Pancreas (tissue), 10 donors: ENCODE measurements at places on chromosomes 5 and 9. TPM values are rescaled to one million over a fixed set of nuclear protein-coding genes. Genes with fewer than 3 reads are reported as not detected.

The ADRA1B gene
- total RNA-seq: 0.31 TPM

The IL12B gene
- total RNA-seq: not detected

DNA sequence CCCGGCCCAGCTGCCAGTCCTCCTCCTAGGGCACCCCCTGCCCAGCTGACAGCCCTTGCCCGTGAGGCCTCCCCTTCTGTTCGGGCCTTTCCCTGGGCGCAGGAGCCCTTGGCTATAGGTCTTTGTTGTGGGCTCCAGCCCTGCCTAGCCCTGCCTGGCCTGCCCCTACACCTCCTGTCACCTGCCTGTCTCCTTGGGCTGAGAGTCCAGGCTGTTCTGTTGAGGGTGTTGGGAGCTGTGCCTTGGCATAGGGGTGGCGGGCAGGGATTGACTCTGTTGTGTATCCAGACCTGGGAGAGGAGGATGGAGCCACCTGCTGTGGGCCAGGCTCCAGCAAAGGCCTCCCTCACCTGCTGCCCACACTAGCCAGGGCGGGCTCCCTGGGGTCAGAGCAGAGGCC is 11.6 kb downstream of the FCN2 start:
- DNase-seq: peak; percentile 35

- no peak for DNase-seq
These were observed 121.3 kb downstream of the ADAMTS2 start for GRCh38 chr5:179223961-179224360.

- DNase-seq: no peak
These were observed 82.1 kb upstream of the LMX1B start for GRCh38 chr9:126531591-126531990.

- no peak for DNase-seq
These were observed 81.2 kb downstream of the PRLR start for GRCh38 chr5:35149041-35149440.

DNA sequence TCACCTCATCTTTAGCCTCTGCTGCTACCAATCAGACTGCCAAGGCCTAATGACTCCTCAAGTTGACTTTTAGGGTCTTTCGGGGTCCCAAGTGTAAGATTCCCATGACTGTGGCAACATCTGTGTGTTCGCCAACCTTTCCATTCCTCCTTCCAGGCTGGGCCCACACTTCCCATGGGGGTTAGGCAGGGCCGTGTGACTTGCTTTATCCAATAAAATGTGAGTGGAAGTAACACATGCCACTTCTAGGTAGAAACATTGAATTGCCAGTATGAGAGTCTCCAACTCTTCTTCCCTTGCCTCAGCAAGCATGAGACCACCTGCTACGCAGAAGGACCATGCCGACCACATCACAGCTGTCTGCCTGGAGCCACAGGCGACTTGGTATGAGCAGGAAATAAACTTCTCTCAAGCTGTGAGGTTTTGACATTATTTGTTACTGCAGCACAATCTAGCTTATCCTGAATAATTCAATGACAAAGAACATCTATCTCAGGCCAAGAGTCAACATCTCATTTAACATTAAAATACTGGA is 190.4 kb upstream of the IER5L start:
- no peak for DNase-seq

GRCh38 chr9:81113453-81114124 is 575.8 kb downstream of the TLE1 start:
- no peak for DNase-seq

DNA sequence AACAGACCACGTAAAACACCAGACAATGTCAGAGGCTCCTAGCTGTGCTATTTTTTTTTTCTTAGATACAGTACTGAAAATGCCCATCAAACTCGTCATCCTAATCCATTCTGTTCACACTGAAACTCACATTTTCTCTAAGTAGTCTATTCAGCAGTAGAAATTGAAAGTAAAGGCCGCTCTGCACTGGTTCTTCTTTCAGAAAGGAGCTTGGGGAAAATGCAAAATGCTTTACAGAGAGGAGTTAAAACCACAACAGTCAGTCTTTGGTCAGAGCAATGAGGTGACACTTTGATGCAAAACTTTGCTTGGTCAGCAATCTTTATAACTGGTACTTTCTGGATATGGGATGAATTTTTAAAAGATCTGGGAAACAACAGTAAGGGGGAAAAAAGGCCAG is 43.8 kb upstream of the SUSD1 start:
- DNase-seq: no peak

DNA sequence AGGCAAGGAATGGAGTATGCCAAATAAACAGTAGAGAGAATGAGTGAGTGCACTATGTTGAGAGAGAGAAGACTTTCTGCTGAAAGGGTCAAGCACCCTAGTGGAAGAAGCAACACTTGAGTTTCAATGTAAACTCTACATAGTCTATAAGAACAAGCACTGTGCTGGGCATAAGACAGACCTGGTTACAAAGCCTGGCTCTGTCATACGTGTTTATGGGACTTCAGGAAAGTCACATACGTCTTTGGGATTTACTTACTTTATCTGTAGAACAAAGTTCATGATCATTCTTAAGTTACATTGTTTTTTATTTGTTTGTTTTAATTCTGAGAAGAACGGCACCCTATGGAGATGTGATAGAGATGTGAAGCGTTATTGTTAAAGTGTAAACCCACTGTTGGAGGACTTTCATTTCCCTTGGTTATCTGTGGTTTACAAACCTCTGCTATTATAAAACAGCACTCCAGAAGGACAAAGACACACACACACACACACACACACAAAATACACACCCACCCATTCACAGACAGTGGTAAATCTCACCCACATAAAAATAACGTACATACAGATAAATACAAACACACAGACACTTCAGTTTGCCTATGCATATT is 70.7 kb upstream of the TRIM32 start:
- DNase-seq: no peak
